Stimulated activated CD8-positive, alpha-beta memory T cell treated with anti-CD3 and anti-CD28 coated beads, Interleukin-7, amount 100 ng/mL, for 24 hours (primary cell): ENCODE measurements at places on chromosomes 2 and 18.

GRCh38 chr2:213914510-213914909 is 496.3 kb upstream of the VWC2L start:
- DNase-seq: no peak

DNA sequence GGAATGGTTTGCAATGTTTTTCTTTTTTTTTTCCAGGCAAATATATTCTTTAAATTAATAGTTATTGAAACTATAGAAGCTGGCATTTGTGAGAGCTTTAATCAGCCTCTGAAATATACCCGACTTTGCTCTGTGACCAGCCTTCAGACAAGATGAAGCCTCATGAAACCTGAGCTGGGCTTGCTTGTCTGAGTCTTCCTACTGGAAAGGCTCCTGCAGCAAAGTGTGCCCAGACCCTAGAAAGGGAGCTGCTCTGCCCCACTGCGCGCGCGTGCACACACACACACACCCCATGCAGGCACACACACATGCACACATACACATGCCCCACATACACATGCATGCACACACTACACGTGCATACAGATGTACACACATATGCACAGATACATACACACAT is 203.3 kb upstream of the NT5C1B start:
- no peak for DNase-seq

DNA sequence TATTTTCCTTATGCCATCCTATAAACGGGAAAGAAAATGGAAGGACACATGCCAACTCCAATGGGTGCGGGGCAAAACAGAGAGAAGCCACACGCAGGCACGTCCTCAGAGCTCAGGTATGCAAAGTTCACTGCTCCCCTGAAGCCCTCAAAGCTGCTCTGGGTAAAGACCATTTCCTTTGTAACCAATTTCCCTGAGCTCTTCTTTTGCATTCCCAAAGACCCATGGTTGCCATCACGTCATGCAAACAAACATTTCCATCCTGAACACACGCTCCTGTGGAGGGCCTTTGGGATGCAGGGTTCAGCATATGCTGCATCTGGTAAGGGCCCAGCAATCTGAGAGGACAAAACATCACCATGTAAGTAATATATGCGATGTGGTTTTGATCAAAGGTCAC is 69.4 kb downstream of the EMILIN2 start:
- DNase-seq: no peak

- DNase-seq: no peak
Observed at GRCh38 chr18:23585007-23585871, 1.1 kb downstream of the NPC1 start.

- DNase-seq: no peak
Observed at GRCh38 chr2:193824474-193824873, 1629.7 kb upstream of the TMEFF2 start.

DNA sequence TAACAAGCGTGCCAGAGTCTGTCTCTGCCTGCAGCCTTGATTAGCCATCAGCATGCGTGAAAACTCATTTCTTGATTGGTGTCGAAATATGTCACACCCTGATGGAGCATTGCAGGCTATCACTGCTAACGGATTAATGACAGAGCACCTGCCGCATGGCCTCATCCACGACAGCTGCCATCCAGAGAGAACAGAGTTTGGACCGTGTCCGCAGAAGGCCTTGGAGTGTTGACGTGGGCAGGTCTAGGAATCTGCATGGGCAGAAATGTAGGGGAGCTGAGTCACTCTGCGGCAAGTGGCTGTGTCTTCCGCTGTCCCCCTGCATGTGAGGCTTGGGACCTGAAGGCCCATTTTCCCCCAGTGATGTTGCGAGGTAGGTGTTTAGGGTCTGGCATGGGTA is 43.0 kb downstream of the KLHL29 start:
- DNase-seq: no peak

DNA sequence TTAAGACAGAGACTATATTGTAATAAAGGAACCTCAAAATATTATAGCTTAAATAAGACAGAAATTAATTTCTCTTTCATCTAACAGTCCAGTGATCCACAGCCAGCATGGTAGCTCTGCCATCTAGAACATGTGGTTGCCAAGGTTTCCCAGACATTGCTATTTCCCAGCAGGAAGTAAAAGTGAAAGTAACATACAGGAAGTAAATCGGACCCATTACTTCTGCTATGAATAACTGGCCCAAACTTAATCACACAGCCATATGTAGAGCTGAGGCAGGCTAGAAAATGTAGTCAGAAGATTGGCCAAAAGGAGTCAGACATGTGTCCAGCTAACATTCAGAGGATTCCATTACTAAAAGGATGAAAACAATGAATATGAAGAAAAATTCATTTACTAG is 71.0 kb downstream of the NOL4 start:
- no peak for DNase-seq

DNA sequence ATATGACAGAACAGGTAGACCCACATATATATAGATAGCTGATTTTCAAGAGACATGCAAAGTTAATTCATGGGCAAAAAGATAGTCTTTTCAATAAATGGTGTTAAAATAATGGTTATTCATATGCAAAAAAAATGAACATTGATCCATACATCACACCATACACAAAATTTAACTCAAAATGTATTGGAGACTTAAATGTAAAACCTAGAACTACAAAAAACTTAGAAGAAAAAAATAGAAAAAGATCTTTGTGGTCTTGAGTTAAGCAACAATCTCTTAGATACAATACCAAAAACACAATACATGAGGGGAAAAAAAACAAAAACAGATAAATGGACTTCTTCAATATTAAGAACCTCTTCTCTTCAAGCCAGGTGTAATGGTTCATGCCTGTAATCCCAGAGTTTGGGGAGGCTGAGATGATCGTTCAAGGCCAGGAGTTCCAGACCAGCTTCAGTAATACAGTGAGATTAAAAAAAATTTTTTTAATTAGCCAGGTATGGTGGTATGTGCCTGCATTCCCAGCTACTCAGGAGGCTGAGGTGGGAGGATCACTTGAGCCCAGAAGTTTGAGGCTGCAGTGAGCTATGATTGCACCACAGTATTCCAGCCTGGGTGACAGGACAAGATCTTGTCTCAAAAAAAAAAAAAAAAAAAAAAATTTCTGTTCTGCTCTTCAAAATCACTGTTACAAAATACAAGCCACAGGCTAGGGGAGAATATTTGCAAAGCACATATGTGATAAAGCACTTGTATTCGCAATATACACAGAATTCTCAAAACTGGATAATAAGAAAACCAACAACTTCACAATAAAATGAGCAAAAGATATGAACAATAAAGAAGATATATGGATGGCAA is 32.7 kb upstream of the MYCN start:
- DNase-seq: no peak

GRCh38 chr18:62521593-62521992 is 1.2 kb upstream of the ZCCHC2 start:
- DNase-seq: no peak

DNA sequence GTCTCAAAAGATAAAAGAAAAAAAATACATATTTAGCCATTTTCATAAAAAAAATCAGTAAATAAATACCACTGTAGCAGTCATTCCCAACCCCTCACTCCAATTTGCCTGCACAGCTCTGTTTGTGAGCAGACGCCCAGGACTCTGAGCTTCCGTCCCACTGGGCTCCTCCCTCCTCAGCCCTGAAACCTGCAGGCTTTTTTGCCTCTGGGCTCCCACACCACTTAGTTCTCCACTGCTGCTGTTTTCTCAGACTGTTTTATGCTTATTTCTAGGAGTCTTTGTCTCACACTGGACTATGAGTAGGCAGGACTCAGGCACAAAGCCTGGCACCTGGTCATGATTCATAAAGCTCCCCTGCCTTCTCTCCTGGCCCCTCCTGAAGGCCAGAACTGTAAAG is 6.1 kb upstream of the CXCR1 start:
- DNase-seq: no peak

DNA sequence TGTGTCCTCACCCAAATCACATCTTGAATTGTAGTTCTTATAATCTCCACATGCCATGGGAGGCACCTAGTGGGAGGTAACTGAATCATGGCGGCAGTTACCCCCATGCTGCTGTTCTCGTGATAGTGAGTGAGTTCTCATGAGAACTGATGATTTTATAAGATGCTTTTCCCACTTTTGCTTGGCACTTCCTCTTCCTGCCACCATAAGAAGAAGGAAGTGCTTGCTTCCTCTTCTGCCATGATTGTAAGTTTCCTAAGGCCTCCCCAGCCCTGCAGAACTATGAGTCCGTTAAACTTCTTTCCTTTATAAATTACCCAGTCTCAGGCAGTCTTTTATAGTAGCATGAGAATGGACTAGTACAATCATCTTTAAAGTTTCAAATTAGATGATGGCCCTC is 902.4 kb upstream of the PIK3C3 start:
- no peak for DNase-seq

GRCh38 chr2:39118786-39119499 is 1.9 kb downstream of the SOS1 start:
- no peak for DNase-seq

DNA sequence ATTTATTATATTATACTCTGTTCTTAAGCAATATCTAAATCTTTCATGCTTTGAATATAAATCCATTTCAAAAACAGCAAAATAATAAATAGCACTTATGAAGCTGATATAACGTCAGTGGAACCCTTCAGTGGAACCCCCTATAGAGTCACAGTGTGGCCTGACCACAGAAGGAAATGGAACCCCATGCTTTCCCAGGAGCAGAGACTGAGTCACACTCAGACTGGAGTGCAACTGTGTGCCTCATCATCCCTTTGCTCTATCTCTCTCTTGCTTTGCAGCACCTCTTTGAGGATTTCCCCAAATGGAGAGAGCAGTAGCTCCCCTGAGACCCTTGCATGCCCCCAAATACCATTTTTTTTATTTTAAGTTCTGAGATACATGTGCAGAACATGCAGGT is 13.1 kb downstream of the NXPH2 start:
- DNase-seq: no peak

DNA sequence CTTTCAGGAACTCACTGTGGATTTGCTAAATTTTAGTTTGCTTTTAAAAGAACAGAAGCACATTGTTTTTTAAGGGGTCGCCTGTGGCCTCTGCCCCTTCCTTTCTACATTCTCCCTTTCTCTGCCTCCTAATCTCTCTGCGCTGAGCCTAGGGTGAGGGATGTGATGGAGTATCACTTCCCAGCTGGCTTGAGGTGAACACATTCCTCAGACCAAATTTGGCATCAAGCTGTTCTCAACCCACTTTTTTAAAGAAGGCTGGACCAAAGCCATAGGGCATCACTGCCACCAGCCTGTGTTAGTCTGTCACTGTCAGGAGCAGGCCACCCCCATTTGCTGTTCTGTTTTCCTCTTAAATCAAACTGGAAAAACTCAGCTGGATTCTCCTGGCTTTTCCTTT is 27.4 kb downstream of the EIF4E2 start:
- no peak for DNase-seq

DNA sequence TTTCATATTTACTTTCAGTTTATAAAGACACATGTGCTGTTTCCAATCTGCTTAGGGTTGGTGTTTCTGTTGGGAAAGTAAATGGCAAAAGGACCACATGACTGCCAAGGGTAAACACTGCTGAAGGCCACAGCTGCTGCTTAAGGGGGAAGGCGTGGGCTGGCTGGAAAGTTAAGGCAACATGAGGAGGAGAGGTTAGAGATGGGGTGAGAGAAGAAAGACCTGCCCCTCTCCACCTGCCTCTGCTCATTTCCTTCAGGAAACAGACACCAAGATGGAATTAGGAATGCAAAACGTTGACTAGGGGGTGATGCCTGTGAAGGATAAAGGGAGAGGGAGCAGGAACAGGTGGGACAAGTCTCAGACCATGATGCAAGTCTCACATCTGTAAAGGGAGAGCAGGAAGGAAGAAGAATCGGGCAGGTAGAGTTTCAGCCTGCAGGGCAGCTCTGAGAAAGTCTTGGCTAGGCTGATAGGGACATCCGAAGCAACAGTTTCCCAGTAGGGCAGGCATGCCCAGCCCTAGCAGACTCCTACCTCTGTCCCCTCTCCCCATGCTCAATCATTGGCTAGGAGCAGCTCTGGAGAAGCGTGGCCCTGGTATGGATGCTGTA is 86.0 kb downstream of the CDC42EP3 start:
- no peak for DNase-seq

DNA sequence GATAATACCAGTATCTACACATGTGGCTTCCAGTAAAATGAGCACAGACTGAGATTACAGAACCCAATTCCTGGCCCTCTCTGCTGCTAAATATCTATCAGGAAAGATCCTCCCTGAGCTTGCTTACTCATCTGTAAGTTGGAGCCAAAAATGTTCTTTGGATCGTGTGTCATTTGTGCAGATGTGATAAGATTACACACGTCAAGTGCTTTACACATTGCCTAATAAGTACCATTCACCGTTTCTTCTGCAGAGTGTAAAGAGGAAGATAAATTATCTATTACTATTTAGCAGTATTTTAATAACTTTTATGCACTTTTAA is 23.2 kb upstream of the SLC20A1 start:
- no peak for DNase-seq

- no peak for DNase-seq
Observed at GRCh38 chr2:140791802-140792201, 1339.0 kb downstream of the LRP1B start.

DNA sequence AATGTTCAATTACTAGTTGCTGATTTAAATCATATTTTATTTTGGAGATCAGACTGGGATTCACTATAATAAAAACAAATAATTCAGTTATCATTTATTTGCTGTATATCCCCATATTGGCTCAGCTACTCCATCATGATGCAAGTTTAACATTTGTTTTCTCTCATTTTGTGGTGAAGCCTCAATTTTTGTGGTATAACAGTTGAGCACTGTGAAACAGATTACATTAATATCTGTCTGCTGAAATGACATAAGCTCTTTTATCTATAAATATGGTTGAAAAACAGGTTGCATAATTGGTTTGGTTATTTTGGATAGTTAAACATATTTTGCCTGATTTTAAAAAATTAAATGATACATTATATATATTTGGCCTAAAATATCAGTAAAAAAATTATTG is 67.7 kb downstream of the DPP4 start:
- DNase-seq: no peak

GRCh38 chr18:3794537-3795348 is 344.8 kb downstream of the TGIF1 start:
- DNase-seq: no peak

DNA sequence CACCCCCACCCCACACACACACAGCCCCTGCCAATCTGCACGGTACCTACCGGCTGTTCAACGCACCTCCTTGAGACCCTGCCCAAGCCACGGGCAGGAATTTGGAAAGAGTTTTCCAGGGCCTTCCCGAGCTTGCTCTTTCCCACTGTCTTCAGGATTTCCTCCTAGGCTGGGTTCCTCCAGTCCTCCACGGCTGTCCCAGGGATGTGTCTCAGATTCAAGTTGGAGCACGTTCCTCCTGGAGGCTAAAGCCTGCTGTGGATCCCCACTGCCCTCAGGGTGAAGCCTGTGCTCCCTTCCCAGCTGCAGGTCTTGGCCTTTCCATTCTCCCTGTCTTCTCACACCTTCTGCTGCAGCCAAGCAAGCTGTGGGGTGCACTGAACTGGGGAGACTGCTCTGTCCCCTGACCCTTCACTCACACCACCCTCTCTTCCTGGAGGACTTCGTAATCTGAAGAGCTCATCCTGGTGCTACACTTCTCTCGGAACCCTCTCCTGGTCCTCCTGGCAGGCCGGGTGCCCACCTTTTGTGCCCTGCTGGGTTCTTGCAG is 54.9 kb upstream of the HS6ST1 start:
- DNase-seq: no peak

- DNase-seq: no peak
Observed at GRCh38 chr18:50666536-50666935, 106.6 kb downstream of the MAPK4 start.

- no peak for DNase-seq
Observed at GRCh38 chr2:173076581-173077345, 1.1 kb downstream of the MAP3K20 start.
